ENCODE measurements at places on chromosomes 7 and 10.

- no peak for DNase-seq
Observed at GRCh38 chr10:114393886-114394285, 10.4 kb downstream of the AFAP1L2 start.

DNA sequence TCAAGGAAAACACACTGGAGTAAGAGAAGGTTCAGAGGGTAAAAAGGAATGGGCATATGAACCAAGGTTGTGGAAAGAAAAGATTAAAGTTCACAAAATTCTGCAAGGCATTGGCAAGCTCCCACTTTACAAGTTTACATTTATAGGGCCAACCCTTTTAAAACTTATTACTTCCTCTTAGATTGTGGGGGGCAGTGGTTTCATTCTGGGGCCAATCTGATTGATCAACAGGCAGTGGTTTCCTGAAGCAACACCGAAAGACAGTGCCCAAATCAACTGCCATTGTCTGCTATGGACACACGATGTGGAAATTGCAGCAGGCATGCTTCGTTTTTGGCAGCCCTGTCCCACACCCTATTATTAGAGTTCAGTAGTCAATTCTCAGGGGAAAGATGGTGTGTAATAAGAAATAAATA lies 154.0 kb downstream of the SGMS1 start:
- no peak for DNase-seq

DNA sequence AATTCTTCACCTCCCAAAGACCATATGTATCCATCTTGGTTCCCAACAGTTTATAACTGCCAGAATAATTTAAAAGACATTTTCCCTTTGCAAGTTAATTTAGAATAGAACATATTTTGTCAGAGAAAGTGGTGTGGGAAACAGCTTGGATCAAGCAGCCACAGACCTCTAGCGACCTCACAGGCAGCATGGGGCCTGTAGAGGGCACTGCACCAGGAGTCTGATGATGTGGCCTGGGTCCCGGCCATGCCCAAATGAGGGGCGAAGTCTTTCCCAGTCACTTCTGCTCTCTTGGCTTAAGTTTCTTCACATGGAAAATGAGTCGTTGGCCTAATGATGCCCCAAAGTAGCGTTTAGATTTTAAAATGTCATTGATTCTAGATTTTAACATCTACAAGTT lies 243.2 kb downstream of the SDK1 start:
- DNase-seq: no peak

- DNase-seq: no peak
Observed at GRCh38 chr10:96501985-96502384, 11.7 kb downstream of the TLL2 start.

DNA sequence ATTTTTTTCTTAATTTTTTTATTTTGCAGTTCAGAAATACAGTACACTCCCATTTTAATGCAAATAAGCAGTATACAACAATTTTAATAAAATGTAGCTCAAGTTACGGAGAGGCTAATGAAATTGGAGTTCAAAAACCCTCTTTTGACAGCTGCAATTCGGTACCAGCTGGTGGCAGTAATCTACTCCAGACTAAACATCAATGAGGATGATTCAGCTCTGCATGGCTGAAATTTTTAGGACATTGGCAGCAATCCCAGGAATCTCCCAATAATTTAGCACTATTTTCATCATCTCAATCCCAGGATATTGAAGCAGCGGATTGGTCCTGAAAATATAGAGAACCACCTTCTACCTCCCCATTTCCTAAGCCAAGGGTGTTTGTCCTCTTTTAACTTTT lies 278.8 kb downstream of the CACNA2D1 start:
- DNase-seq: no peak

DNA sequence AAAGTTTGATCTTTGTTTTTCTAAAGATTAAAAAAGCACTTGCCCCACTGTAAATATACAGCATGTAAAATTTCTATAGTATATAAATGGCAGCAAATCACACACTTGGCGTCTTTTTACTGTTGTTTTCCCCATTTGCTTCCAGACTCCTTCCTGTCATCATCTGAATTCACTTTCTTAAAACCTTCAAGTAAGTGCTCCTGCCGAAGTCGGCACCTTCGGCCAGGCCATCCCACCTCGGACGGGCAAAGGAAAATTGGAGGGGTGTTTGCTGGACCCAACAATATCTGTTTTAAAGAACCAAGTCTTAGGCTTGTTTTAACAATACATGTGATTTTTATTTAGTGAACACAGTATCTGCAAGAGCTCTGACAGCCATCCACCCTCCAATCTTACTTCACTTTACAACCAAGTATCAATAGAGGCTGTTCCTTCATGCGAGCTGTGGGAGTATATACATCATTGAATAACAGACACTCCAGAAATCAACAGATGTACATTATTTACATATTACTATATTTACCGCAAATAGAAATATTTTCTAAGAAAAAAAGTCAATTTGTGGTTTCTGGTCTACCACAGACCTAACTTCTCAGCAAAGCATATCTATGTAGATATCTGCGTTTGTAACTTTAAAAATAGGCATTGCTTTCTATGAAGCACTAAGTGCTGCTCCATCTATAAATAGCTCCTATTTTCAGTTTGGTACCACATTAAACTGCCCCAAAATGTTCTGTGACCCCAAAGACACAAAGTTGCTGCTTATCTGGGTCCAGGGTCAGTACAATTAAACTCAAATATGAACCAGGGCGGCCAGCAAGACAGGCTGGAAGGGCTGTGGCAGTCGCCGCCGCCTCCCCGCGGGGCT lies 110.7 kb downstream of the CYTH3 start:
- no peak for DNase-seq

DNA sequence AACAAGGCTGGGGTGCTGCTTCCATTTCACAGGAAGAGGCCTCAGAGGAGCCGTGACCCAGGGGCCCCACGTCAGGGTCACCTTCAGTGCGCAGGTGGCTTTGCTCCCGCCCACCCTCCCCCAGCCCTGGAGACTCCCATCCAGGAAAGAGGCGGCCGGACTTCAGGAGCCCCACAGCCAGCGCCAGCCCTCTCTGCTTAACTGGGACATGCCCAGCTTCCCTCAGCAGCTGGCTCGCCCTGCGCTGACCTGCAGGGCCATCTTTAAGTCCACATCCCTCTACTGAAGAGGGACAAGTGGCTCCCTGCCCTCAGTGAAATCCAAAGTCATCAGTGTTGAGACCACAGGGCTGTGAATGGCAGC lies 141.9 kb upstream of the PPP2R2D start:
- no peak for DNase-seq

- no peak for DNase-seq
Observed at GRCh38 chr7:28747404-28747803, 210.7 kb downstream of the TRIL start.

DNA sequence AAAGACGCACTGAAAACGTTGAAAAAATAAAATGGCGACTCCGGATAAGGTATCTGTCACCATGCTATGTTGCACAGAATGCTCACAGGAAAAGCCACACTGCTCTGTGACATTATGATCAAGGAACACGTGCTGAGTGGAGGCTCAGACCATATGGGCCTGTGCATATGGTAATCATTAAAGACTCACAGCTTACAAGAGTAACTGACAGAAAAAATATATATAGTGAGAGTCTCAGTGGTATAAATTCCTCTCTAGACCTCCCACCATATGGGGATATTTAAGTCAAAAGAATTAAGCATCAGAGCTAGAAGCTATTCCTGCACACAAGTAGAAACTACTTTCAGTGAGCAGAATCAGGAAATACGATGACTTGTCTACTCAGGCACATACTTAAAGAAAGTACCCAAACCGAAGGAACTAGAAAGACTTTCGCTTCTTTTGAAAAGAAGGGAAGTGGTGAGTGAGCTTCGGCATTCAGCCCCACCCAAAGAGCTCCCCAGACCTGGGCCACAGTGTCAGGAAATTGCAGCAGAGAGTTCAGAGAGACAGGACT lies 65.1 kb upstream of the MPP7 start:
- no peak for DNase-seq

GRCh38 chr10:70981936-70982335 lies 93.6 kb upstream of the PCBD1 start:
- DNase-seq: no peak

DNA sequence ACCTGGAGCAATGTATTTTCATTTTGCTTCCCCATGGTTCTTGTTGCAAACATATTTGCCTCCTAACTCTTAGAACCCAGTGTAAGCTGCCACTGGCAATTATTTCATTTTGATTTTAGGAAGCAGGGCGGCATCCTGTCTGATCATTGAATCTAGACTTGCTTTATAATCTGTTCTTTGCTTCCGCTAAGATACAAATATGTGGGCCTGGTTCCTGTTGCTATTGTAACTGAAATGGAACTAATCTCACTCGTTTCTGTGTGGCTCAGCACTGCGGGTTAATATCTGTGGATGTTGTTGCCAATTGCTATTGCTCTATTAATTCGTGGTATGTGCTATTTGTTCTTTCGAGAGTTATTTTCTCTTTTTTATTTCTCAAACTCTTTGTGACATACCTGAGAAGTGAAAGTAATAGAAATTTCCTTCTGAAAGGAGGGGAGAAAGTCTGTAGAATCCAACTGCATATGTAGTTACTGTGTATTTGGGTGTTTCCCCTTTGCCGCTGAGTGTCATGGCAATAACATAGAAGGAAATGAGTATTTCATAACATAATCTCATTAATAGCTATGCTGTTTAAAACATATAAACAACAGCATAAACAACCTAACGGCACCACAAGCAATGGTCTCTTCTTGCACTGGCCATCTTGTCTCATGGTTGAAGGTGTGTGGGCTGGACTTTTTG lies 62.4 kb downstream of the FZD1 start:
- DNase-seq: no peak

DNA sequence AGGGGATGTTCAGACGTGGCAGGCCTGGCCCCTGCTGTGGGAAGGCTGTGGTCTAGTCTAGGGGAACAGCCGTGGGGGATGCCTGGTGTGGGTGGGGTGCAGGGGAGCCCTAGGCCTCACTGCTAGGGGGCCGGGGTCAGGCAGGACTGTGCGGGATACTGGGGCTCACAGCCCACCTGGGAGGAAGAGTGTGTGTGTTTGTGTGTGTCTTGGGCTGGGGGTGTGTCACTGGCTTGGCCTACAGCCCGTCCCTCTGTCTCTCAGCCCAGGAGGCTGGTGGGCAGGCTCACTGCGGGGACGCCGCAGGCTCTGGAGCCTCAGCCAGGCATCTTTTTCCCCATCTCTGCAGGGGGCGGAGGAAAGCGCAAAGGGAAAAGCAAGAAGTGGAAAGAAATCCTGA lies 118.8 kb downstream of the GRK5 start:
- DNase-seq: no peak

- no peak for DNase-seq
Observed at GRCh38 chr10:130263289-130263688, 127.1 kb downstream of the GLRX3 start.

- no peak for DNase-seq
Observed at GRCh38 chr10:80144067-80144695, 11.7 kb downstream of the PLAC9 start.

DNA sequence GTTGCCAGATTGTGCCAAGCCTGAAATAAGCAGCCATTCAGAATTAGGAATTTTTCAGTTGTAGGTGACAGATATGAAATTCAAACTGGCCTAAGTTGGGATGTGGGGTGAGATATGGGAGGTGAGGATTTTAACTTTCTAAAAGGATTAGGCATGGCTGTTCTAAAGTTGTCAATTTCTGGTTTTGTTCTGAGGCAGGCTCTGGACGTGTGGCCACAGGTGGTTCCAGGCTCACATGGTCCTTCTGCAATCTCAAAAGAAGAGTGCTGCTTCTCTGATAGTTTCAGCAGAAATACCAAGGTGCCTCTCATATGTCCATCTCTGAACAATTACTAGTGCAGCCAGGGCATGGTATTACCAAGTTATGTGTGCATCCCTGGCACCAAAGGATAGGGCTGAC lies 21.4 kb downstream of the EFCAB10 start:
- no peak for DNase-seq

DNA sequence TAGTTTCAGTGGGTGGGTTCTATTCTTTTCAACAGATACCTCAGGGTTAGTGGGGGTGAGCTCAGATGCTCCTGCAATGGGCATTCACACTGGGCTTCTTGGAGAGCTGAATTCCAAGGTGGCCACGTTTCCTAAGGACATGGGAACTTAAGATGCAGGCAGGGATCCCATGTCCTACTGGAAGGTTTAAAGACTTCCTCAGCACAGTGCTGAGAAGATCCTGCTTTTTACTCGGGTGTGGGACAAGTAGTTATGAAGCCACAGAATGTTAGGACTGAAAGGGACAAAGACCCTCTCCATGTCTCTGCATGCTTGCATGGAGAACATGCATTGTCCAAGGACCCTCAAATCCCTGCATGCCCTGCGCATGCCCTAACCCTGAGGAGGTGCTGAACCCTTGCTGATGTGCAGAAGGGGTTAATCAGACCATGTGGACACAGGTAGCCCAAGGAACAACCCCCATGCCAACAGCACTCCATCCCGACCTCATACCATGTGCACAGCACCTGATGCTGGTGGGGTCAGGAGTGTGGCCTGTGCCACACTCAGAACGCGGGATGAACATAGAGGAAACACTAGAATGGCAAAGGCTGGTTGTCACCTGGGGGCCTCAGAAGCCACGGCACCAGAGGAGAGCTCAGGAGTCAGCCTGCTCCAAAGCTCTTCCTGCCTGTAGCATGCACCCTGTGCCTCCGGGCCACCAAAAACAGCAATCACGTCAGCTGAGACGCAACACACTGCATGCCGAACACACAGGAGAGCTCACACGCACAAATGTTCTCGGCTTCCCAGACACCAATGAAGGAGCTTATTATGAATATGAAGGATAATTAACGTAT lies 15.2 kb downstream of the IL2RA start:
- no peak for DNase-seq

DNA sequence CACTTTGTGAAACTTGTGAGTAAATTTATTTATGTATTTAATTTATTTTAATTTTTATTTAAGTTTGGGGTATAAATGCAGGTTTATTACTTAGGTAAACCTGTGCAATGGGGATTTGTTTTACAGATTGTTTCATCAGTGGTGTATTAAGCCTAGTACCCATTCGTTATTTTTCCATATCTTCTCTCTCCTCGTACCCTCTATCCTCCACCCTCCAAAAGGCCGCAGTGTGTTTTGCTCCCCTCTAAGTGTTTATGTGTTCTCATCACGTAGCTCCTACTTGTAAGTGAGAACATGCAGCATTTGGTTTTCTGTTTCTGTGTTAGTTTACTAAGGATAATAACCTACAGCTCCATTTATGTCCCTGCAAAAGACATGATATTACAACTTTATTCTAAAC lies 145.4 kb upstream of the SMIM30 start:
- DNase-seq: no peak

GRCh38 chr10:52146766-52147165 lies 167.3 kb upstream of the DKK1 start:
- DNase-seq: no peak

DNA sequence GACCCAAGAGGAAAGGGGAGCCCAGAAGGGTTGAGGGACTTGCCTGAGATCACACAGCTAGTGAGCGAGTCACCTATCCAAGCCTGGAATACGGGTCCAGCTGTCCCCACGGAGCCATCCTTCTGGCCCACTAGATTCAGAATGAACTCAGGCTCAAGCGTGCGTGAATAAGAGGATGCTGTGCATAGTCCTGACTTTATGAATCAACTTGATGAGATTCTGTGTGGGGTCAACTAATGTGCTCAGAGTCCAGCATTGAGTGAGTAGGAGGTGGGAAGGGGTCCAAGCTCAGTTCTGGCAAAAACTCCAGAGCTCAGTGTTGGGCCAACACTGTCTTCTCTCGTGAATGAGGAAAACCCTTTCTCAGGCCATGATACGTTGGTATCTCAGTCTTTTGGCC lies 41.4 kb downstream of the CAMK1D start:
- DNase-seq: no peak

Measured in Panc1 (cell line).